ENCODE measurements at places on chromosomes 16 and 17.

- DNase-seq = no peak
These were observed 5.1 kb upstream of the PITPNM3 start for GRCh38 chr17:6561446-6561845.

DNA sequence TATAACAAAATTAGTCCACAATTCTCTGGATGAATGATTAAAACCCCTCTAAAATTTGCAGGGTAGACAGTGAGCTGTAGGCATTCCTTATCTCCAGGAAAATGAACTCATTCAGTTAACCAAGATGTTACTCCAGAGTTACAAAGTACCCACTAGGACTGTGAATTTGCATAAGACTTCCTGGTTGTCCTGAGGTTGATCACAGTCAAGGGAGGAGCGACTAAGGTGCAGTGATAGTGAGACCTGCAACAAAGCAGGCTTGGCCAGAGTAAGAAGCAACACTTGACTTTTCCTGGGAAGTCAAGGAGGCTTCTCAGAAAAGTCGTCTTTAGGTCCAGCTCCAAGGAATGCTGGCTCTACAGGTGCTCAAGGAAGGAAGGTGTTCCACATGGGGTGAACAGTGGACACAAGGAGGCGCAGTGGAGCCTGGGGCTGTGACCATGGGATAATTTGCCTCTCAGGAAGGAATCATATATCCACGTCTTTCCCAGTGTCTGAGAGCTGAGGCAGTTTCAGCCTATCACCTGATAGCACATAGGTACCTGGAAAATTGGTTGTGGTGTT lies 821.1 kb upstream of the EEF2KMT start:
- no peak for DNase-seq

GRCh38 chr16:67873435-67874370 lies 851 bp downstream of the EDC4 start:
- DNase-seq = no peak

DNA sequence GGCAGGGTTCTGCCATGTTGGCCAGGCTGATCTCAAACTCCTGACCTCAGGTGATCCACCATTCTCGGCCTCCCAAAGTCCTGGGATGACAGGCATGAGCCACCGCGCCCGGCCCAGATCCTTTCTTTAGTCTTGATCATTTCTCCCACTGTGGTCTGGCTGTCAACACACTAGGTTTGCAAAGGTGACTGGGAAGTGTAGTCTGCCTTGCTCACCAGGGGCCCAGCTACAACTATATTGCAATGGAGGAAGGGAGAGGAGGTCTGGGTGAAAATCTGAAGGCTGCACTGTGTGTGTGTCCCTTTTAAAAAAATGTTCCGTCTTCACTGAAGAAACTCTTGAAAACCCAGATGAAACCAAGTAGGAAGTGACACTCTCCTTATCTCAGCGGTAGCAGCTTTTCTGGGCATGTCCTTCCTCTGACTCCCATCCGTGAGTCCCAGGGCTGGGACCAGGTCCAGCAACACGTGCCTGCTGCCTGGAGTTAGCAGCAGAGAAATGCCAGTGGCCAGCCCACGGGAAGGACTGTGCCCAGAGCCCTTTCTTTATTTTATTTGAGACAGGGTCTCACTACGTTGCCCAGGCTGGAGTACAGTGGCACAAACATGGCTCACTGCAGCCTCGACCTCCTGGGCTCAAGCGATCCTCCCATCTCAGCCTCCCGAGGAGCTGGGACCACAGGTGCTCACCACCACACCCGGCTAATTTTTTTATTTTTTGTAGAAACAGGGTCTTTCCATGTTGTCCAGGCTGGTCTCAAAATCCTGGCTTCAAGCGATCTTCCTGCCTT lies 17.8 kb upstream of the KIF19 start:
- DNase-seq = no peak

GRCh38 chr16:84482001-84482891 lies 22.2 kb downstream of the MEAK7 start:
- DNase-seq = no peak

GRCh38 chr16:17194190-17194780 lies 276.5 kb downstream of the XYLT1 start:
- peak; percentile 23 for DNase-seq

DNA sequence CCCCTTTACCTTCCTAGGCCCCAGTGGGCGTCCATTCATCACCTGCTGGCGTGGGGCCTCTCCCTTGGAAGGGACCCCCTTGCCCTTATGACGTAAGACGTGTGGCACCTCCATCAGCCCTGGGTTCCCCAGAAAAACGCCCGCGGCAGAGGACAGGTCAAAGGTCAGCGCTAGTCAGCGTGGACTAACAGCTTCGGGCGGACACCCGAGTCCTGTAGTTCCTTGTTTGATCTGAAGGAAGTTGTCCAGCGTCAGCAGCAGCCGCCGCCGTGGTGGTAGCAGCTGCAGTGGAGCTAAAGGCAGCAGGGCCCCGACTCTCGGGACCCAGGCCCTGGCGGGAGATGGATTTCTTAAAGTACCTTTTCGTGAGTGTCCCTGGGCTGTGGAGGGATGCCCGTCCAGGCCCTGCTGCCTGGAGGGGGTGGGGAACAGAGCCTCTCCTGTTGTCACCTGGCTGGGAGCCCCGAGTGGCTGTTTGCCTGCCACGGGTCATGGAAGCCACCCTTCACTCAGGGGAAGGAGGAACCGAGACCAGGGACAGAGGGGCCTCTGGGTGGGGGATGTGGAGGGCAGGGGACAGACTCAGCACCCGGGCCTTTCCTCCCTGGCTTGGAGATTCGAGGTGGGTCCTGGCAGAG lies 123.6 kb downstream of the OR1D5 start:
- DNase-seq = no peak
